Omental fat pad (tissue), 4 donors: ENCODE measurements at places on chromosomes 11 and 22.

GRCh38 chr11:99432677-99433076 is 411.9 kb downstream of the CNTN5 start:
- DNase-seq, result no peak

DNA sequence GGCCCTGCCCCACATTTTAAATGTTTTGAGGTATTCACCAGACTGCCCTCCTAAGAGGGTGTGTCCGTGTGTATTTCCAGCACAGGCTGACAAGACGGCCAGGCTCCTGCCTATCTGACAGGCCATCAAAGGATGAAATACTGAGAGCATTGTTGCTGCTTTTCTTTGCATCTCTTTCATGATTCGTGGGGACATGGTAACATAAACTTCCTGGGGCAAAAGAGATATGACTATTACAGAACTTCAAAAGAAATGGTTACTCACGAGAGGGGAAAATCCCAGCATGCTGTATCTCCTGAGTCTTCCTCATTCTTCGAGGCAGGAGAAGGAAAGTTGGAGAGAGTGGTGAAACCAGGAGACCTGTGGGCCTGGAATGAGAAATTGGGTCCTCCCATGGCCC is 10.3 kb upstream of the BIK start:
- no peak for DNase-seq

- no peak for DNase-seq
Observed at GRCh38 chr11:129955282-129955681, 47.4 kb downstream of the PRDM10 start.

DNA sequence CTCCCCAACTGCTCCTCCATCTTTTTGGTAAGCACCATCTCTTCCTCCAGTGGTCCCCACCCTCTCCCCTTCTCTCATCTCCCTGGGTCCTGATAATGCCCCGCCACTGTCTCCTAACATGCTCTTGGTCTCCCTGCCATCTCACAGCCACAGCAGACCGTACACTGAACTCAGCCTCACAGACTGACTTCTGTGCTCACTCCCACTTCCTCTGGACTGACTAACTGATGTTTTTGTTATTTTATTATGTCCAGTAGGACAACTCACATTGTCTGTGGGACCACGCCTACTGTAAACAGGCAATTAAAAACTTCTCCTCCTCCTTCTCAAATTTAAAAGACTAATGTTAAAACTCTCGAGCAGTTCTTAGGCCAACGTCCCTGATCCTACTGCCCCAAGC is 2.6 kb upstream of the GNAZ start:
- no peak for DNase-seq

DNA sequence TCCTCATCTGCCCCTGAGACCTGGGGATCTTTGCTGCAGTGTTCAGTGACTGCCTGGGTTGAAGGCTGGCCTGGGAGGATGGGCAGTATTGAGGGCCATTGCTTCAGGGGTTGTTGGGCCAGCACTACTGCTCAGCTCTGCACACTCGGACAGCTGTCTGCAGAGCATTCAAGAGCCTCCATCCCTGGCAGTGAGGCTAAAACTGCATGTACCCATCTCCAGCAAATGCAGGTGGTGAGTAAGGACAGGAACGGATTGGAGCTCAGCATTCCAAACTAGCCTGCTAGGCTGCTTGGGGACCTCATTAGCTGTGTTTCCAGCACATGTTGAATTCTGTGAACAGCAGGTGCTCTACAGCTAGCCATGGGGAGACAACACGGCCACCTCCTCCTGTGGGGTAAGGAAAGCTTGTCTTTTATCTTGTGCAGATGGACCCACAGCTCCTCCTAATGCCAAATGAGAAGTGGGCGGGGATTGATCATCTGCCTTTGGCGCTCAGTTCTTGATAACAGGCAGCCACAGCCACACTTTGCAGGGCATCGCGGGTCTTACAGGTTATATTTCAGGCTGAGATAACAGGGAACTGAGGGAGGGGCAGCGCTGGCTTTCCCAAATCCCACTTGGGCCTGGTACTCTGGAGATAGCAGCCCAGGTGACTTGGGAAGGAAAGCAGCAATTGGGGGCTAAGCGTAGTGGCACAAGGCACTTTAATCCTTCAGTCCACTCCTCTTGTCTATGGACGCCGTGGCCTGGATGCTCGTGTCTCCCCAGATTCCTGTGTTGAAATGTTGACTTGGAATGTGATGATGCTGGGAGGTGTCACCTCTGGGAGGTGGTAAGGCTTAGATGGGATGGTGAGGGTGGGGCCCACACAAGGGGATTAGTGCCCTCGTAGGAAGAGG is 254.5 kb upstream of the B3GAT1 start:
- DNase-seq, result no peak

DNA sequence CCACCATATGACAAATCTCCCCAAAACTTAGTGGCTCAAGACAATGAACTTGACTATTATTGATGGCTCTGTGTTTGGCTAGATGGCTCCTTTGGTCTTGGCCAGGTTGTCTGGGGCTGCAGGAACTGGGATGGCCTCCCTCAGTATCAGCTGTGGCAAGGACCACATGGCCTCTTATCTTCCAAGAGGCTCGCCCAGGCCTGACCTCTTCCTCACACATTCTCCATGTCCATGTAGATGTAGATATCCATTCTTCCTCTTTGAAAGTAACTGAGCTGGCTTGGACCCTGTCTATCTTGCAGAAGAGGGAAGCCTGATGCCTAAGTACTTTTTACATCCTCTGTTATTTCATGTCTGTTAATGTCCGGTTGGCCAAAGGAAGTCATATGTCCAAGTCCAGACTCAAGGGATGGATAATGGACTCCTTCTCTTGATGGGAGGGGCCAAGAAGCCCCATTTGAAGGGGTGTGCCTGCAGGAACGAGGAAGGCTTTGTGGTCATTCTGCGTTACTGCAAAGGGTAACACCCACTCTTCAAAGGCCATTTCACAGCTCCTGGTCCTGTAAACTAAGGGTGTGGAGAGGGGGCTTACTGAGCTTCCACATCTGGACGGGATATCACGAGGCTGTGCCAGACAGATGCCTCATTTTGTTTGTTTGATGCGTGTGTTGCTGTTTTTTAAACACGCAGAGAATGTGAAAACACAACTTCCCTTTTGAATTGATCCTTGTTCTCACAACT is 87.1 kb downstream of the GRIK4 start:
- DNase-seq, result no peak
